ENCODE measurements at places on chromosomes 5 and 9. TPM values are rescaled to one million over a fixed set of nuclear protein-coding genes. Genes with fewer than 3 reads are reported as not detected.
A peak's percentile ranks its signal among the peaks of the same experiment; 100 is the strongest.

GRCh38 chr5:173940269-173940668 is 48.7 kb upstream of the C5orf47 start:
- DNase-seq = no peak

DNA sequence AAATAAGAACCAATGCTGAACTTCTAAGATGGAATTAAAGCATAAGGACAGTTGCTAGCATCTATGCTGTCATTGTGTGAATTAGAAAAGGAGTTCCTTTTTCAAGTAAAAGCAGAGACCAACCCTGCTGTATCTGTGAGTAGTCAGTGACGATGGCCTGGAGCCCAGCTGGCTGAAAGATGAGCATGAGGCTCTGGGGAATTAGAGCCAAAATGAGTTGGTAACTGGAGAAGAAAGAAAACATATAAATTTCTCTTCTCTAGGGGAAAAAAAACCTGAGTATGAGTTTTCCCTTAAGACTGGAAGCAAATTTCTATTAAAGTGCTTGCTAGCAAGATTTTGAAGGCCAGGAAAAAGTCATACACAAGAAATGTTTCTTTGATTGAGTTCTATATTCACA is 1.6 kb upstream of the SPZ1 start:
- DNase-seq = peak; percentile 94

- DNase-seq = no peak
These were observed 1888.9 kb upstream of the CDH6 start for GRCh38 chr5:29304545-29304944.

DNA sequence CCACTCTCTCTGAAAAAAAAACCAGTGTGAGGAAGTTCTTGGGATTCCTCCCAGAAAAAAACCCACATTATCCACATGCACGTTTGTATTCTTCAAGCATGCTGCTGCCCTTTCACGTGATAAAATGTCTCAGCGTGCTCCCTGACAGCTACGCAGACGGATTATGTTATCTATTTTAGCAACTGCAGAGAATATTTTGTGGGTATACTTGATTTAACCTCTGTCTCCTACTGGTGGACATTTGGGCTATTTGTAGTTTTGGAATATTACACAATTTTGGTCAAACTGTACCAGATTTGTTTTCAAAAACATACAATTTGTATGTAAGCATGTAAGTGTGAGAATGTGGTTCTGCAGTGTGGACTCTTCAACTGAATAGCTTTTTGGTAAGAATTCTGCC is 10.7 kb downstream of the PRRC2B start:
- no peak for DNase-seq

CIZ1 gene
- 40.1 TPM for total RNA-seq

KIF12 gene
- total RNA-seq = not detected

CCNJL gene
- 0.88 TPM for total RNA-seq

All from osteoblast (primary cell).